Right lung (tissue), 10 donors: ENCODE measurements at places on chromosomes 2 and 18.

- DNase-seq = peak; percentile 82
Observed at GRCh38 chr2:28621172-28622100, 125.6 kb downstream of the PLB1 start.

- DNase-seq = no peak
Observed at GRCh38 chr2:237507512-237507911, 20.5 kb downstream of the MLPH start.

GRCh38 chr2:106816974-106817373 lies 69.0 kb downstream of the ST6GAL2 start:
- no peak for DNase-seq

DNA sequence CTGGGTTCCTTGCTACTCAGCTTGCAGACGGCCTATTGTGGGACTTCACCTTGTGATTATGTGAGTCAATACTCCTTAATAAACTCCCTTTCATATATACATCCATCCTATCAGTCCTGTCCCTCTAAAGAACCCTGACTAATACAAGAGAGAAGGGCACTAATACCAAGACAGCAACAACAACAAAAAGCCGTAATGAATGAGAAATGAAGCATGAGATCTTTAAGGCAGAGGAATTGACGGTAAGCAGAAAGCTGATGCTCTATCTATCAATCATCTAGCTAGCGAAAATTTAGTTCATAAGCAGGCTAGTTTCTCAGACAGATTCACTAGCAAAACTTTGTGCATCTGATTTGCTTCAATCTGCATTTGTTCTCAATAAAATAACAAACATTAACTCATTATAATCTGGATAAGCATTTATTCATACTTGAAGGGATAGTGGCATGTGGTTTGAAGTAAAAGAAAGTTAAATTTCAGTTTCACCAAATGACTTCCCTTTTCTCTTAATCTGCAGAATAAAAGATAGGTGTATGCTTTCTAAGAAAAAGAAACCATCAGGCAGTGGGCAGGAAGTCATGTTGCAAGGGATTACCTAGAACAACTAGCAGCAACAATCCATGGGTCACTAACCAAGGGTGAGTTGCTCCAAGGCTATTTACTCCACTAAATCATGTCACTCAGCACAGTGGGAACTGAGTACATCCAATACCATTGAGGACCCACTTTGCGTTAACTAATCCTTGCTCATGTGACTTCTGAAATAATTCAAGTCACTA lies 376.5 kb downstream of the TMEM182 start:
- no peak for DNase-seq

GRCh38 chr2:42052702-42053481 lies 5.1 kb downstream of the PKDCC start:
- DNase-seq = no peak

DNA sequence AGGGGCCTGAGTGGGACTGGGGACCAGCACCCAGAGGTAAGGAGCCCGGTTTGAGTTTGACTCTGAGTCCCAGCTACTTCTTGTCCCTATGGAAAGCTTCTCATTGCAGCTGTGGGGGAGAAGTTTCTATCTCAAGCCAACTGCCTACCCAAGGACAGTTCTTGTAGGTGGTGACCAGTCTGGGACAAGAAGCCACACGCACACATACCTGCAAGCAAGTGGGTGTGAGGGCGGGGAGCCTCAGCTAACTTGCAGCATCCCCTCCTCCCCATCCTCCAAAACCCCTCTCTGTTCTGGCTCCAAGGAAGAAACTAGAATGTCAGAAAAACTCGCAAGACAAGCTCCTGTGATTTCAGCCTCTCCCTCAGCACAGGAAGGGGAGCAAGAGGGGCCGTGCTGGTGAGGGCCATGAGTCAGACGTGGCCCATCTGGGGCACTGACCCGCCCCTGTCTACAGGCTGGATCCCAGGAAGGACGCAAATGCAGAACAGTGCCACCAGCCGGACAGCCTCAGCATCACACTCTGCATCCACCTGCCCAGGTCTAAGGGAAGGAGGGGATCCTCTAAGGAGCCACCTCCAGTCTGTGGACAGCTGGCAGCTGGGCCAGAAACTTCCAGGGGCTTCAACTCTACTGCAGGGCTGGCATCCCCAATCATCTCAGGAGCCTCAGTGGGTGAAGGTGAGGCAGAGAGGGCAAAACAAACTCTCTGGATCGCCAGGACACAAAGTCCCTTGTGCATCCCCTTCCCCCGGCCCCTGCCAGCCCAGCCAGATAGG lies 103.4 kb downstream of the TNS1 start:
- no peak for DNase-seq

DNA sequence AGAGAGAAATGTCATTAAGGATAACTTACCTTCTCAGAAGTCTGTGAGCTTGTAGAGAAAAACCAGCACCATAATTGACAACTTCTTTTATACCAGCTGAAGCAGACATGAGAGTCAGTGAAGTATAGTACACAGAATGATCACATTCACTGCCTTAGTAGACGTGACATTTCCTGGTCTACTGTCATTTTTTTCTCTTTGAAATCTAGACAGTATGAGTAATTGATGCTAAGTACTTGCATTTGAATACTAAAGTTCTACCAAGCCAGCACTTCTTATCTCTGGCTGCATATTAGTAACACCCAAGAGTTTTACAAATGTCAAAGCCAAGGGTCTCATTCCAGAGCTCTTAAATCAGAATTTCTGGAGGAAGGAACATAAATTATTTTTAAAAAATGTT lies 25.4 kb upstream of the ACADL start:
- DNase-seq = no peak

GRCh38 chr2:141417246-141417797 lies 713.5 kb downstream of the LRP1B start:
- DNase-seq = no peak

DNA sequence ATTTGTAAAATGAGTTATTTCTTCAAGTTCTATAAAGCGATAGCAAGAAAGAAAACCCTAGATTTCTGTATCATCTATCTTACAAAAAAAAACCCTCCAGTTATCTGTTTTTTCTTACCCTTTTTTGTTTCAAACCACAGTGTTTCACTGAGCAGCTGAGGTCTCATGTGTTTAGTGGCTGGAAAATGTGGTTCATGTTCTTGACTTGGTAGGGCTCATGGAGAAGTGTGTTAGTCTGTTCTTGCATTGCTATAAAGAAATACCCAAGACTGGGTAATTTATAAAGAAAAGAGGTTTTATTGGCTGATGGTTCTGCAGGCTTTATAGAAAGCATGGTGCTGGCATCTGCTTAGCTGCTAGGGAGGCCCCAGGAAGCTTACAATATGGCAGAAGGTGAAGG lies 147.3 kb upstream of the NABP1 start:
- no peak for DNase-seq

- no peak for DNase-seq
Observed at GRCh38 chr18:68842951-68843350, 45.1 kb downstream of the CCDC102B start.

DNA sequence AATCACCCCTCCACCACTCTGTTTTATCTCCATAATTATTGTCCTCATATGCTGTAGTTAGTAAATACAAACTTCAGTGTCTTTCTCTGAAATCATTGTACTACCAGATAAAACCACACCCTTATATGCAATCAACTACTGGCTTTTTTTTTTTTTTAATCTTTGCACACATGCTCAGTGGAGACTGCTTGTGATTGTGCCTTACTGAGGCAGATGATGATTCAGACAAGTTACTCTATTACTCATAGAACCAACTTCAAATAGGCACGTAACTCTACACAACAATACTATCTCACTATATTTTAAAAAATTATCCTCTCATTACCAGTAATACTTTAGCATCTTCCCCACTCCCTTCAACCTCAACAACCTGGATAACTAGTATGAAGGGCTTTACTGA lies 1278.4 kb upstream of the PIK3C3 start:
- no peak for DNase-seq

DNA sequence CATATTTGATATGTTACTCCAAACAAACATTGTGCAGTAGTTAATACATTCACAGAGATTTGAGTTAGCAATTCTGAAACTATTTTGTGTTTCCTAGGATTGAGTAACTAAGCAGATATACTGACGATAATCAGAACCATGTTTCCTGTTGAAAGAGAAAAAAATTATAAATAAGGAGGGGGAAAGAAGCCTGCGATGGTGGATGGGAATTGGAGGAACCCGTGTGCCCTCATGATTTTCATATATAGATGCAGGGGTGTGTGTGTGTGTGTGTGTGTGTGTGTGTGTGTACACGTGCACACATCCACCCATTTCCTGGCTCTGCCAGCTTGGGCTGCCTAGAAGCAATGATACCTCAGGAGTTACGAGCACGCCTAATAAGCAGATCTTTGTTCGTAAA lies 56.9 kb downstream of the LPIN2 start:
- DNase-seq = no peak

DNA sequence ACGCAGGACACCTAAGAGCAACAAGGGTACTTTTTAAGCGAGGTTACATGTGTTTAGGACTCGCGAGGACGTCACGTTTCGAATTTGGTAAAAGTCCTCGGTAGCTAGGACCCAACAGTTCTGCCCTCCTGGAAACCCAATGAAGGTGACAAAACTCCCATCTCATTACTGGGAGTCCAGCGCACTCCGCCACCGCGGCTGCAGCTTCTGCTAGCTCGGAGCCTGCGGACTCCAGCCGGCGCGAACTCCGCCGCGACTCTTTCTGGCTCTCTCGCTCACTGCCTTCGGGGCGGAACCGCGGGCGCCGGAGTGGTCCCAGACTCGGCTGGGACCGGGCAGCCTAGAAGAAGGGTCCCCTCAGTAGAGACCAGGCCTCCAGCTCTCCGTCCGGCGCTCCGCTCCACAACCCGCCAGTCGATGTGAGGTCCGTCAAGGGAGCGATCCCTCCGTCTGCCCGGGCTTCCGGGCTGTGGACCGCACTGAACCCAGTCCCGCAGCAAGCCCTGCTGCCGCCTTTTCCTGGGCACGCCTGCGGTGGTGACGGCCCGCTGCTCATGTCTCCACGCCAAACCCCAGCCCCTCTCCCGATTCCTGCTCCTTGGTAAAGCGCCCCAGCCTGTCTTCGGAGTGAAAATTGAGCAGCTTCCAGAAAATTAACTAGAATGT lies 3.0 kb upstream of the OSR1 start:
- no peak for DNase-seq

- DNase-seq = peak; percentile 88
Observed at GRCh38 chr18:9643549-9643948, 29.2 kb upstream of the PPP4R1 start.

- no peak for DNase-seq
Observed at GRCh38 chr18:59220784-59221765, 1.1 kb downstream of the GRP start.

DNA sequence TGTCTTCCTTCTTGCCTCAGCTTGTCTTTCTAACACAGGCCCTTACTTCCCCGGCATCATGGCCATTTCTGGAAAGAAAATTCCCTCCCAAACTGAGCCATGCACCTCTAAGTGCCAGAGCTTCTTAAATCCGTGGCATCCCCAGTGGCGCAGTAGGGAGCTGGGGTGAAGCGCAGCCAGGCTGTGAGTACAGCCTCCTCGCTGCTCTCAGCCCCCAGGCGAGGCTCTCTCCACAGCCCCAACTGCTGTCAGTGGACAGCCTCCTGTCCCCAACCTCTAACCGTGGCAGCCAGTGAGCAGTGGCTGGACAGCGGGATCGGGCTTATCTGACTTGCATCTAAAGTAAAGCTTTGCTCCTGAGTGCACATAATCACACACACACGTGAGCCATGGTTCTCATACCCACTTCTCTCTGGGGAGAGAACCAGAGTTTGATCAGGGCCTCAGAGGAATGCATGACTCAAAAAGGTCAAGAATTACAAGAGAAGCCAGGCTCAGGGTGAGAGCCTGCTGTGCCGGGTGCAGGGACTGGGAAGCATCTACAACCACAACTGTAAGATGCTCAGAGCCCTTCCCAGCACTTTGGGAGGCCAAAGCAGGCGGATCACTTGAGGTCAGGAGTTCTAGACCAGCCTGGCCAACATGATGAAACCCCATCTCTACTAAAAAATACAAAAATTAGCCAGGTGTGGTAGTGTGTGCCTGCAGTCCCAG lies 50.7 kb downstream of the SFXN5 start:
- DNase-seq = no peak

GRCh38 chr2:74199275-74199701 lies 873 bp downstream of the MTHFD2 start:
- no peak for DNase-seq
